Stomach (tissue), 19 donors: ENCODE measurements at places on chromosomes 4 and X. TPM values are rescaled to one million over a fixed set of nuclear protein-coding genes. Genes with fewer than 3 reads are reported as not detected.

USP17L21 gene
- total RNA-seq: not detected

TMSB15B gene
- not detected for total RNA-seq

DAPP1 gene
- total RNA-seq: 0.45 TPM

SEL1L3 gene
- total RNA-seq: 133 TPM

DCLK2 gene
- 16.3 TPM for total RNA-seq

TASL gene
- not detected for total RNA-seq

MAGEA8 gene
- not detected for total RNA-seq

LINC00632 gene
- total RNA-seq: 25.1 TPM

CDKL2 gene
- total RNA-seq: 1.5 TPM

OTUD6A gene
- total RNA-seq: not detected

CTAG1B gene
- total RNA-seq: not detected

PFKFB1 gene
- total RNA-seq: not detected

CLCN4 gene
- total RNA-seq: 22.3 TPM

DDX53 gene
- not detected for total RNA-seq

SPANXN4 gene
- not detected for total RNA-seq

DNA sequence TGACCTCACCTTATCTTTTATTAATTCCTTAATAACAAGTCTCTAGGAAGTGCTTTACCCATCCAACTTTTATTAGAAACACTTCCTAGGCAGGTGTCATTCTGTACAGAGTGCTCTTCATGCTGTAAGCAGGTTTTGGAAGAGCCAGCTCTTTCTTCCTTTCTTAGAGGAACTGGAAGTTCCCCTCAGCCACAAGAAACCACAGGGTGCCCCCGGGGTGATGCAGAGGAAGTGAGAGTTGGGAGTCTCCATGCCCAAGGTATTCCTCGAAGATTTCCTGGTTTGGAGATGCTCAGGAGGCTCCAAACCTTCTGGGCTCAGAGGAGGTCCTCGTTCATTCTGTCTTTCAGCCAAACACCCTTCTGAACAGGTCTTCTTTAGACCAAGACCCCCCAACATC is 83.8 kb downstream of the EGF start:
- DNase-seq: no peak

DNA sequence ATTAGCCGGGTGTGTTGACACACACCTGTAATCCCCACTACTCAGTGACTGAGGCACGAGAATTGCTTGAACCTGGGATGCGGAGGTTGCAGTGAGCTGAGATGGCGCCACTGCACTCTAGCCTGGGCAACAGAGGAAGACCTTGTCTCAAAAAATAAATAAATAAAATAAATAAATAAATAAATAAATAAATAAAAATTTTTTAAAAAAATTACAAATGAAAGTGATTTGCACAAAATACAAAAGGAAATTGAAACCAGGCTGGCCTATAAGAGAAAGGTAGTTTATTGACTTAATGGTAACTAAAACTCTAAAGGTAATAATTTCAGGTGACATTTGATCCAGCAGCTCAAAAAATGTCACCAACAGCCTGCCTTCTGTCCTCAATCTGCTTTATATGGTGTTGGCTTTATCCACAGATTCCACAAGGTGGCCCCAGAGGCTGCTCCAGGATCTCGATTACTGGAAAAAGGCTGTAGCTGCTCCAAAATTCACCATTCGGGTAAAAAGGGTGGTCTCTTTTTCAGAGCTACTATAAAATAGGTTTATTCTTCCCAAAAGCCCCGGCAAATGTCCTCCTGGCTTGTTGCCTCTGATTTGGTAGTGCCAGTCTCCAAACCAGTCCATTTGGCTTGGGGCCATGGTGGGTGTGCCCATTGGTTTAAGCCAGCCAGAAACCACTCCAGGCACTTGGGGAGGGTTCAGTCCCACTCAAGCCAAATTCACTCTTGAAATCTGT is 61.4 kb upstream of the TRIM2 start:
- DNase-seq: peak; percentile 89

GRCh38 chrX:101442085-101442484 is 34.1 kb downstream of the HNRNPH2 start:
- no peak for DNase-seq

DNA sequence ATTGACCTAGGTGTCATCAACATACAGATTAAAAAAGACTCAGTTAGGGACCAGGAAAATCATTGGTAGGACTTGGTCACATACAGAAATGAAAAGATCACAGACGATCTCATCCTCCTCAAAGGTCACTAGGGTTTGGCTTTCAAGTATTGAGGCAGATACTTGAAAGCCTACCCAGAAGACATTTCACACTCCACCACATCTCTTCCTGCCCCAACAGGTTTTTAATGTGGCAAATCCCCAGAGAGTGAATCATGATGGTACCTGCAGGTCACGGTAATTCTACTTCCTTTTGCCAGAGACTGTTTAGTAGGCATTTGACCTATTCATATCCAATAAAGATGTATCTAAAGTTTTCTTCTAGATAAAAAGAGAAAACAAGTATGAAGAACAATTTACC is 44.1 kb downstream of the INPP4B start:
- peak; percentile 3 for DNase-seq

DNA sequence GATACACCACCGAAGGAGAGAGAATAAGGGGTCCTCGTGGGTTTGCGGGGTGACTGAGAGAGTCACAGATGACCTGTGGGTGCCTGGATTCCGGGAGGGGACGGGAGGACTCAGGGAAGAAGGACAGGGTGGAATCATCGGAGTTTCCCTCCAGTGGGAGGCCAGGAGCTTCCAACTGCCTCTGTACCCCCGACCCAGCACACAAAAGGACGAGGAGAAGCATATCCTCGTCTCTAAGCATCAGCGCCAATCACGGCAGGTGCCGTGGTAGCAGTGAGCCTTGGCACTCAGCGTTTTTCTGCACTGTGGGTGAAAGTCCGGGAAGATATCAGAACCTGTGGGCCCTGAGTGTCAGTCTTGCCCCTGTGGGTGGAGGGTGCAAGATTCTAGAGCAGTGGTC is 62.0 kb downstream of the ASMT start:
- no peak for DNase-seq

DNA sequence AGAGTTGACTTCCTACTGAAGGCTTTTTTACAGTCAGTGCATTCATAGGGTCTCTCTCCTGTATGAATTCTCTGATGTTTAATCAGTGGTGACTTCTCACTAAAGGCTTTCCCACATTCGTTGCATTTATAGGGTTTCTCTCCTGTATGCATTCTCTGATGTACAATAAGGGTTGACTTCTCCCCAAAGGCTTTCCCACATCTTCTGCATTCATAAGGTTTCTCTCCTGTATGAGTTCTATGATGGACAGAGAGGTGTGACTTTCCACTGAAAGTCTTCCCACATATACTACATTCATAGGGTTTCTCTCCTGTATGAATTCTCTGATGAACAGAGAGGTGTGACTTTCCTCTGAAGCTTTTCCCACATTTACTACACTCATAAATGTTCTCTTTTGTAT is 45.2 kb downstream of the ZNF674 start:
- DNase-seq: no peak

DNA sequence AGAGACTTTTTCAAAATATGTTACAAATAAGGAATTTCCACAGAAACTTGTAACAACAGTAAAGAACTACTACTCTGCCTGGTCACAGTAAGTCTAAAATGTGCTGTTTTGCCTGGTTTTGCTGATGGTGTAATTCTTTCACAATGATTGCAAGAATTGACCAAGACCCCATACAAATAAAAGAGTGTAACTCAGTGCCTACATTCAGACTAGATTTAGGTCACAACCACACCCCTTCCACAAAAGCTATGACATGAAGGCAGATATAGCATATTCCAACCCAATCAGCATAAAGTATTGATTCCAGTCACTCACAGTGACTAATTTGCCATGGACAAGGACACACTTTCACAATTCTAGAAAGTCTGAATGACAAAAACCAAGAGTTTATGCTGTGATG is 53.7 kb upstream of the TMPRSS11F start:
- DNase-seq: no peak

DNA sequence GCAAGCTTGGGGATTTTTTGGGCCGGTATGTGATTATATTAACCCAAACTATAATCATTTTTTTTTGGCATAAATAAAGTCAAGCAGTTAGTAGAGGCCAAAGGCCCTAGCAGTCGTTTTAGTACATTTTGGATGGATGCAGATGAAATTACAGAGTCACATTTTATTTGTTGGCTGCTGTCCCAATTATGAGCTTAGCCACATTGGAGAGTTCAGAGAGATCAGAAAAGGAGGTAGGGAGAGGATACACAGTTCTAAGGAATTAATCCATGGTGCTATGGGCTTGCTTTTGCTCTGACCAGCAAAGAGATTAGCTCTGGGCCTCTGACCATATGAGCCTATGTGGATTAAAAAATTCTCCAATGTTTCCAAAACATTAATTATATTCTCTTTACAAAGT is 395.1 kb downstream of the RAPGEF2 start:
- DNase-seq: peak; percentile 38

GRCh38 chrX:128805236-128805635 is 718.1 kb downstream of the SMARCA1 start:
- DNase-seq: no peak

- DNase-seq: no peak
Measured at GRCh38 chrX:72475338-72475737, 97.3 kb downstream of the HDAC8 start.

GRCh38 chr4:154998284-154998683 is 210.2 kb upstream of the NPY2R start:
- DNase-seq: no peak

DNA sequence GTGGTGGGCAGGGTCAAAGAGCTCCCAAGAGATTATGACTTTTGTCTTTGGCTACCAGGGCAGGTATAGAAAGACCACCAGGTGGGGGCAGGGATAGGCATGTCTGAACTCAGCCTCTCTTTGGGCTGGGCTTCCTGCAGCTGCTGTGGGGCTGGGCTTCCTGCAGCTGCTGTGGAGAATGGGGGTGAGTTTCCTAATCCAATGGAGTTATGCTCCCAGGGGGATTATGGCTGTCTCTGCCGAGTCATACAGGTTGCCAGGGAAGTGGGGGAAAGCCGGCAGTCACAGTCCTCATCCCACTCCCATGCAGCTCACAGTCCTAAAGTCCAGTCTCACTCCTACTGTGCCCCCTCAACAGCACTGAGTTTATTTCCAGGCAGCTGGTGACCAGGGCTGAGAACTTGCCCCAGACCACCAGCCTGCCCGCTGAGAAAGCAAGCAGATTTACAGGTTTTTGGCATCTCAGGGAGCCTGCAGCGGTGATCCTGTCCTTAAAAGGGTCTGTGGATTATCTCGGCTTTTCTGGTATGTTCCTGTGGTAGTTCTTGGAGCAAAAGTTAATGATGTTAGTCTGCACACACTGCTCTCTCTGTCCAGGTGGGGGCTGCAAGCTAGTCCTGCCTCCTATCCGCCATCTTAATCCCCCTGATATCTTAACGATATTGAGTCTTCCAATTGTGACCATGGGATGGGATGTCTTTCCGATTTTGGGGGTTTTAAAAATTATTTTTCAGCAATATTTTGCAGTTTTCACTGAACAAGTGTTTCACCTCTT is 133.4 kb downstream of the RTL9 start:
- no peak for DNase-seq

DNA sequence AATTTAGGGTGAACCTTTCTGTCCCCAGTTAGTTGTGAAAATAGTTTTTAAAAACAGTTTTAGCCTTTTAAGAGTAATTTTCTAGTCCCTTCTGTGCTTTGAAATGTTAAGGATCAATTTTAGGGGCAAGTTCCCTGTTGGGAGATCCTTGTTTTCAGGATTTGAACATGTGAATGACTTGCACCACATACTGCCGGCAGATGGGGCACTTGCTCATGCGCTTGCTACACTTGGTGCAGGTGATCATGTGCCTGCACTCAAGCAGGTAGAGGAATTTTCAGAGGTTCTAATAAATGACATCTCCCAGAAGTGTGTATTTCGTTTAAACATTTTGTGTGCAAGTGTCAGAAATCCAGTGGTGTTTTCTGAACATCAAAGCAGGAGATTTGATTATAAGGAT is 195.9 kb downstream of the CHM start:
- DNase-seq: peak; percentile 28

- DNase-seq: no peak
Measured at GRCh38 chr4:93748373-93749291, 79.9 kb upstream of the ATOH1 start.

- peak; percentile 16 for DNase-seq
Measured at GRCh38 chr4:128570387-128570975, 239.0 kb upstream of the JADE1 start.

- peak; percentile 28 for DNase-seq
Measured at GRCh38 chr4:102734591-102735385, 26.0 kb downstream of the MANBA start.

- DNase-seq: no peak
Measured at GRCh38 chr4:168453146-168453545, 27.1 kb downstream of the DDX60L start.

DNA sequence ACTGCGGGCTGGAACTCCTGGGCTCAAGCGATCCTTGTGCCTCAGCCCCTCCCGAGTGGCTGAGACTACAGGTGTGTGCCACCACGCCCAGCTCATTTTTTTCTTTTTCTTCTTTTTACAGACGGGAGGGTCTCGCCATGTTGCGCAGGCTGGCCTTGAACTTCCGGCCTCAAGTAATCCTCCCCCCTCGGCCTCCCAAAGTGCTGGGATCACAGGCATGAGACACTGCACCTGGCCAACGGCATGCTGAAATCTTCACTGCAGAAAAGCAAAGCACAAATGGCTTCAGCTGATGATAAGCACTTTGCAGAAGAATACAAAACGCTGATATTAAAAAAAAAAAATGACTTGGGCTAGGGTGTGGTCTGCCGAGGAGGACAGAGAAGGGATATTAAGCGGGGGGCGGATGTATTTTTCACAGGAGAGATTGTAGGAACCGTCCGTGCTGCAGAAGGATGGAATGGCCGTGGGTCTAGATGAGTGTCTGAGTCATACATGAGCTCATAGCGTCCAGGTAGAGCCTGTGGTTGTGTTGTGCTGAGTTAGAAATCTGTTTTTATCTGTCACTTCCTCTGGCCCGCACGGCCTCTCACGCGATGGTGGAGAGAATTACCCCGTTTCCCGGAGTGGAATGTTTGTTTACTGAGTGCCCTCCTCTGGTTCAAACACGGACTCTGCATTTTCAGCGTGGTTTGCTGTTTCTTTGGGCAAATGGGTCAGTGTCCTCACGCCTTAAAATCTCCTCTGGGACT is 8.5 kb upstream of the AKAP17A start:
- DNase-seq: no peak

- no peak for DNase-seq
Measured at GRCh38 chr4:165381821-165382373, 3.1 kb downstream of the CPE start.

- DNase-seq: no peak
Measured at GRCh38 chrX:6679988-6680387, 145.1 kb upstream of the VCX3A start.

- DNase-seq: no peak
Measured at GRCh38 chrX:2875798-2876399, 47.2 kb downstream of the GYG2 start.

- DNase-seq: peak; percentile 22
Measured at GRCh38 chr4:183552274-183553146, 47.7 kb downstream of the ING2 start.

DNA sequence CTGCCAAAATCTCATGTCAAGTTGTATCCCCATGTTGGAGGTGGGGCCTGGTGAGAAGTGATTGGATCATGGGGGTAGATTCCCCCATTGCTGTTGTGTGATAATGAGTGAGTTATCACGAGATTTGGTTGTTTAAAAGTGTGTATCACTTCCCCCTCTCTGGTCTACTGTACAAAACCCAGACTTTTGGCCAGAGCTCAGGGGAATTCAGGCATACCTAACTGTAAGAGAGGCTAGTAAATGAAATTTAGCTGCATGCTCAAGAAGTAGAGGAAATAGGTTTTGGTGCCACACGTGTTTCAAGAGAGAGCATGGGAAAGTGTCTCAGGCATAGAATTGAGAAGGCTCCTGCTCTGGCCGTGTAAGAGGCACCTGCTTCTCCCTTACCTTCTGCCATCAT is 190.5 kb upstream of the GALNTL6 start:
- no peak for DNase-seq

- no peak for DNase-seq
Measured at GRCh38 chrX:56762707-56763555, 33.9 kb downstream of the NBDY start.
